ENCODE measurements at places on chromosomes 6 and 20. TPM values are rescaled to one million over a fixed set of nuclear protein-coding genes. Genes with fewer than 3 reads are reported as not detected.

DNA sequence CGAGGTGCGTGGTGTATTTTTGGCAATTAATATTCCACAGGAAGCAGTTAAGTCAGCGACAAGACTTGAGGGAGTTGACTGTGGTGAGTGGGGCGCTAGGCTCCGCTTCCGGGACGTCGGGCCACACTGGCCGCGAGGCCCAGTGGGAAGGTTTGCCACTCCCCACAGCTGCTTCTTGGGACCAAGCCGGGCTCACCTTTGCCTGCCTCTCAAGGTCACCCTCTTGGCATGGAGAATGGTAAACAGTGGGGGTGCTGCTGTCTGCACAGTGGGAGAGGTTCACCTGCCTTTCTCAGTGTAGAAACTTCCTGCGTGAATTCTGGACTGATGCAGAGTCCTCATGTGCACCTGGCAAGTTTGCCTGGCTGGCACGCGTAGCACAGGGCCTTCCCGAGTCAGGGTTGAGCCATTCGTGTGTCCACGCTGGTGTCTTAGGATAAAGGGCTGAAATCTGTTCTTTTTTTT is 6.4 kb downstream of the OSBPL2 start:
- DNase-seq = no peak

DNA sequence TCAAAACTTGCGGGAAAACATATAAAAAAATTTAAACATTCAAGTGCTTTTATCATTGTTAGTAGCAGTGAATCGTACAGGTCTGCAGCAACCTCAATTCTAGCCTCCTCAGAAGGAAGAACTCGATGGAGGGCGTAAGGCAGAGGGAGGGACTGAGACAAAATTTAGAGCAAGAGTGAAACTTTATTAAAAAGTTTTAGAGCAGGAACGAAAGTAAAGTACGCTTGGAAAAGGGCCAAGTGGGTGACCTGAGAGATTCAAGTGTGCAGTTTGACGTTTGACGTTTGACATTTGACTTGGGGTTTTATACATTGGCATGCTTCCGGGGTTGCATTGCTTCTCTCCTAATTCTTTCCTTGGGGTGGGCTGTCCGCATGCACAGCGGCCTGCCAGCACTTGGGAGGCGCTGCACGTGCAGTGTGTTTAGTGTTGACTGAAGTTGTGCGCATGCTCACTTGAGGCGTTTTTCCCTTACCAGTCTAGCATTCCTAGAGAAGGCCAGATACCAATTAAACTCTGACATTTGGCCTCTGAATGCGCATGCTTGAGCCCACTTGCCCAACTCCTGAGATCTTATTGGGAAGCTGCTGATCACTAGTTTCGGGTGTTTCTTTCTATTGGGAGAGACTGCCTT is 82.6 kb downstream of the TBX18 start:
- DNase-seq = no peak

The PDYN gene
- not detected for total RNA-seq

- no peak for DNase-seq
Observed at GRCh38 chr6:132968419-132968950, 154.1 kb downstream of the RPS12 start.

The TRIM10 gene
- not detected for total RNA-seq

- DNase-seq = no peak
Observed at GRCh38 chr20:59221707-59222252, 58.2 kb downstream of the ZNF831 start.

GRCh38 chr6:151425561-151425960 is 26.4 kb downstream of the RMND1 start:
- DNase-seq = no peak

GRCh38 chr6:20366082-20366830 is 35.4 kb upstream of the E2F3 start:
- DNase-seq = peak; percentile 28

DNA sequence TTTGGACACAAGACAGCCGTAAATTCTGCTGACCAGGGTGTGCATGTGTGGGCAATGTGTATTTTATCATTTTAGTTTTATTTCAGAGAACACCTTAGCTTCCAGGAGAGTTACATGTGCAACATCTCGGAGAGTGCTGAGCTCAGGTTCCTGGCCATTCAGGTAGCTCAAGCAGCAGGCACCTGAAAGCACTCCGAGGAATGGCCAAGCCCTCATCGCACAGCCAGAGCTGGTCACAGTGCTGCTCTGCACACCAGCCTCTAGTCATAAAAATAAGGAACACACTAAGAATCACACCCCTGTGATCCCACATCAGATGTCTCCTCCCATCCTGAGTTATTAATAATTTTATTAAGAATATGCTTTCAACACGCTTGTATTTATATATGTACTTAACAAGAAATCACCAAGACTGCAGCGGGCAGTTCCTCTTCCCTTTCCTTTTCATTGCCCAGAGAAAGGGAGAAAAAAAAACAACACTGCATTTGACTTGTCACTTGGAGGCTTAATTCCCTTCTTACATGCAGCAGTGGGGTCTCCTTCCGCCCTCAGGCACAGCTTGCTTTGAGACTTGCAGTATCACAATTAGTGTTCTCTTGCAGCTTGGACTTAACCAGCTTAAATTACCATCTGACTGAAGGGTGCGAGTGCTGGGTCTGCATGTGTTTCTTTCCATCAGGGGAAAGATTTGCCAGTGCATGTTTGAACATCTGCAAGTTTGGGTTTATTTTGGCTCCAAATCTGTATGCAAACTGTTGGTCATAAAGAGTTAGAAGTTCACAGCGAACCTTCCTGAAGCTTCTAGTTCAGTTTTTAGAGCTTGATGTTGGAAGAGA is 36.0 kb upstream of the IRF4 start:
- no peak for DNase-seq
